Skin of body (tissue), 3 donors: ENCODE measurements at places on chromosomes 11 and 22. TPM values are rescaled to one million over a fixed set of nuclear protein-coding genes. Genes with fewer than 3 reads are reported as not detected.
A peak's percentile ranks its signal among the peaks of the same experiment; 100 is the strongest.

DNA sequence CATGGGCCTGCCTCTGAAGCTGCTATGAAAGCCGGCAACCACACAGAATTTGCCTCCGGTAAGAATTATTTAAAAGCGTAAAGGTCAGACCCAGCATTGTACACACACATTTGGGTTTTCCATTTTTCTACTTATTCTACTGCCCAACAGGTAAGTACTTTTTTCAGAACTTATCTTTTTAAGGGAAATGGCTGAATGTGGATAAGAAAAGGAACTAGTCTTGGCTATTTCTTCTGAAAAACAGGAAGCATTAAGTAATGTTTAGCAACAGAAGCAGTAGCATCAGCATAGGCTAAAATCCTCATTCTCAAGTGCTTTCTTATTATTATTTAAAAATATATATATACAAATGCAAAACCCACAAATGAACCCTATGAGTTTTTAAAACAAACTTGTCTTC lies 103.1 kb downstream of the MPPED2 start:
- no peak for DNase-seq

- DNase-seq: no peak
Observed at GRCh38 chr22:49997251-49997599, 15.3 kb downstream of the IL17REL start.

GRCh38 chr11:128496249-128496648 lies 91.1 kb downstream of the ETS1 start:
- DNase-seq: no peak

- no peak for DNase-seq
Observed at GRCh38 chr22:42179616-42180015, 49.0 kb upstream of the CYP2D6 start.

DNA sequence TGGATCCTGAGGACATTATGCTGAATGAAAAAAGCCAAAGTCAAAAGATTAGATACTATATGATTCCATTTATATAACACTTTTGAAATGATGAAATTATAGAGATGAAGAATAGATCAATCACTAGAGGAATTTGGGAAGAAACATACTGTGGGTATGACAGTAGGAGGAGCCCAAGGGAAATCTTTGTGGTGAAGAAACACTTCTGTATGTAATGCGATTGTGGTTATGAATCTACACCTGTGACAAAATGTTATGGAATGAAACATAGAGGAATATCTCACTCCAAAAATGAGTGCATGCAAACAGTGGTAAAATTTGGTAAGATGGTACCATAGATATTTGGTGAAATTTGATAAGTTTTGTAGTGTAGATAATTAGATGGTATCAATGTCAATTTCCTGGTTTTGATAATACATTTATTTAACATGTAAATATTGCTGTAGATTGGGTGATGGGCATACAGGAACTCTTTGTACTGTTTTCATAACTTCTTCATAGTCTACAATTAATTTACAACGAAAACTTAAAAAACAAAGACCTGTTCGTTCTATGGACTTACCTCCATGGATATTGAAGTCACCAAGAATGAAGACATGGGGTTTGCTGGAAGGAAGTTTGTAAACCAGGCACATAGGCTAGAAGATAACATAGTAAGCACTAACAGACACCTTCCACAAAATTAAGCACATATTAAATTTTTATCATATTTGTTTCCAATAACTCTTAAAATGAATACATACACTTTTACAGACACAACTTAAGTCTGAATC lies 11.5 kb downstream of the MRGPRX1 start:
- DNase-seq: no peak

- DNase-seq: no peak
Observed at GRCh38 chr22:28779833-28780232, 7.3 kb downstream of the CCDC117 start.

- peak; percentile 87 for DNase-seq
Observed at GRCh38 chr22:27467711-27468110, 333.8 kb downstream of the MN1 start.

DNA sequence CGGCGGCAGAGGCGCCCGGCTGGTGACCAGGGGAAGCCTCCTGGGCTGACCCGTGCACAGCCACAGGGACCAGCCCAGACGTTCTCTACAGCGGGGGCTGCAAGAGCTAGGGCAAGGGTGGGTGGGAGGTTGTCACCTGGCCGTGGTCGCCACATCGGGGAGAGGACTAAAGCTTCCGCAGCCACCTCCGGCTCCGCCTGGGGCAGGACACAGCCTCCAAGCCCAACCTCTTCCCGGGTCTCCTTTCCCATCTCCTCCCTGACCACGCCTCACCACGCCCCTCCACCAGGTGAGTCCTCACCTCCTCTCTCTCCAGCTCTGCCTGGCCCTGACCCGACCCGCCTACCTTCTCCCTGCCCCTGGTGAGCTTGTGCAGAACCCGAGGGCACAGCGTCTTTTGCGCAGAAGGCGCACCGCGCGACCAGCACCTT lies 75.9 kb upstream of the LMO1 start:
- no peak for DNase-seq

GRCh38 chr11:92383430-92383829 lies 158.8 kb downstream of the FAT3 start:
- DNase-seq: no peak

Gene CTSF
- total RNA-seq: 20.0 TPM

Gene FIBP
- 51.0 TPM for total RNA-seq
